Tibial artery (tissue), 4 donors: ENCODE measurements at places on chromosomes 1 and 21.

DNA sequence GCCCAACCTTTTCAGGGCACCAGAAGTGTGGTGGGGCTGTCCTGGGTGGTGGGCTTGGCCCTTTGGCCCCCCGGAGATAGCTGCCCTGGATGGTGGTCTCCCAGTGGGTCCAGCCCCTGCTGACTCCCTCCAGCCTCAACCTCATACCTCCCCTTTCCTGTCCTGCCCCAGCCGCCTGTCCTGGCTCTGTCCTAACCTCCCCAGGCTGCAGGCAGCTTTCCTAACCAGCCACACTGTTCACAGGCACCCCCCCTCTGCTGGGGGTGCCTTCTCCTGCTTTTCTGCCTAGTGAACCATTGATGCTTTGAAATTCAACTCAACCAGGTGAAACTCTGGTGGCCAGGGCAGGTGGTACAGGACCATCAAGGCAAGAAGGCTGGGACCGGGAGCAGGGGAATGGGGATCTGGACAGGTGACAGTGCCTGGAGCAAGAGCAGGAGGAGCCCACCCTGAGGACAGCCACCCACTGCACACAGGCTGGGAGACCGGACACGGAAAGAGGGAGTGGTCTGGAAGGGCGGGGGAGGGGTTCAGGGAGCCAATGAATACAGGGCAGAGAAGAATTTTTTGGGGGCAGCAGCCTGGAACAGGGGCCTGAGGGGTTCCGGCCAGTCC lies 35.9 kb downstream of the RAP1GAP start:
- DNase-seq, result no peak
- no peak overlapping the region for H3K27ac ChIP-seq
- no peaks in the 10 kb centered on the region for H3K36me3 ChIP-seq
- H3K4me1 ChIP-seq, result no peaks in the 10 kb centered on the region
- no peaks in the 10 kb centered on the region for H3K27me3 ChIP-seq
- no peak overlapping the region for H3K4me3 ChIP-seq

DNA sequence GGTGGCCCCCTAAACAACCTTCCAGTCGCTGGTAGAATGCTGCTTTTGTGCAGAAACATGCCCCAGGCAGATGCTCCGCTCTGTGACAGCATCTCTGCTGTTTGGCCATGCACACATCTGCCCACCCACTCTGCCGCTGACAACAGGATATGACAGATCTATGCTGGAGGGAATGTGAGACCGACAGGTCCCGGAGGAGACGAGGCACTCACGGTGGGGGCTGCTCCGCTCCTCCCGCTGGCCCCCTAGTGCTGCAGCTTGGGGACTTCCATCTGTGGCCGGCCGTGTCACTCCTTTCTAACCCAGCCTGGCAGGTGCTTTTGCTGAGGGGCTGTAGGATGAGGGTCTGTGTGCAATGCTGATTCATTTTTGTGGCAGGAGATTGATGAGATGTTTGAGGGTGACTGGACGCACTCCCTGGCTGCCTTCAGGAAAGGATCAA lies 49.1 kb upstream of the DMRTB1 start:
- H3K27me3 ChIP-seq, result no peaks in the 10 kb centered on the region
- DNase-seq, result no peak
- no peaks in the 10 kb centered on the region for H3K36me3 ChIP-seq

- no peak for DNase-seq
- no peaks in the 10 kb centered on the region for H3K27me3 ChIP-seq
- H3K27ac ChIP-seq, result no peak overlapping the region
- H3K4me1 ChIP-seq, result no peaks in the 10 kb centered on the region
- no peaks in the 10 kb centered on the region for H3K36me3 ChIP-seq
Measured at GRCh38 chr1:224647449-224647848, 31.3 kb downstream of the CNIH3 start.

DNA sequence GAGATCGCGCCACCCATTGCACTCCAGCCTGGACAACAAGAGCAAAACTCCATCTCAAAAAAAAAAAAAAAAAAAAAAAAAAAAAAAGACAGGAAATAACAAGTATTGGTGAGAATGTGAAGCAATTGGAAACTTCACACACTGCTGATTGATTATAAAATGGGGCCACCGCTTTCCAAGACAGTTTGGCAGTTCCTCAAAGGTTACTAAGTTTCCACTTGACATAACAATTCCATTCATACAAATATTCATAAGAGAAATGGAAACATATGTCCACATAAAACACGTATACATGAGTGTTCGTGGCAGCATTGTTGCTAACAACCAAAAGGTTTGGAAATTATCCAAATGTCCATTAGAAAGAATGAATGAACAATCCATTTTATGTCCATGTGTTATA lies 26.3 kb downstream of the USP24 start:
- no peaks in the 10 kb centered on the region for H3K27me3 ChIP-seq
- H3K27ac ChIP-seq, result no peak overlapping the region
- no peaks in the 10 kb centered on the region for H3K4me1 ChIP-seq
- DNase-seq, result no peak
- H3K36me3 ChIP-seq, result no peaks in the 10 kb centered on the region

DNA sequence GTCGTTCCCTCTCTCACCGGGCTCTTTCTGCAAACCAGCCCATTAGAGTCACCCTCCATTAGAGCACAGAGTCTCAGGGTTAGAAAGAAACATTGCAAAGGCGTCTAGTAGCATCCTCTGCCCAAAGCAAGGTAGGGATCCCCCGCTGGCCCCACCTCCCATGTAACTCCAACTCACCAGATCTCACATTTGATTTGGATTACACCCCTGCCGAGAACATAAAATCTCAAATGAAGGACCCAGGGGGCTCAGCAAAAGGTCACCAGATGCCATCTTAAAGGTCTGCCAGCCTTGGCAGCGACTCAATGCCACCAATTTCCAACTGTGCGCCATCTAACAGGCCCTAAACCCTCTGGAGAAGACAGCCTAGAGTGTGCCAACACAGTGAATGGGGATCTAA lies 14.1 kb downstream of the C1orf87 start:
- DNase-seq, result no peak
- H3K4me3 ChIP-seq, result no peak overlapping the region
- no peaks in the 10 kb centered on the region for H3K36me3 ChIP-seq
- no peak overlapping the region for H3K27ac ChIP-seq

DNA sequence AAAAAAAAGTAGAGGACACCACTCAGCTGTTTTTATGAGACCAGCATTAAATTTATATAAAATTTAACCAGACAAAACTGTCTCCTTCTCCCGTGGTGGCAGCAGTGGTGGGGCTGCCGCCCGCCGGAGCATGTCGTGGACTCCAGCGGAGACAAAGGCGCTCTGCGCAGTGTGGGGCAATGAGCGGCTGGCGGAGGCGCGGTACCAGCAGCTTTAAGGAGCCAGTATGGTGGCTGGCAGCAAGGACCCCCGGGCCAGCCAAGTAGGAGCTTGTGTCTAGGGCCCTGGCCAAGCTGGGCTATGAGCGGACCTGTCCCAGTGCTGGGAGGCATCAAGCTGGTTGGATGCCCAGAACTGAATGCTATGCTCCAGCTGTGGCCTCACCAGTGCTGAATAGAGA lies 2102.9 kb downstream of the NCAM2 start:
- no peaks in the 10 kb centered on the region for H3K36me3 ChIP-seq
- no peaks in the 10 kb centered on the region for H3K27me3 ChIP-seq
- no peak overlapping the region for H3K27ac ChIP-seq

DNA sequence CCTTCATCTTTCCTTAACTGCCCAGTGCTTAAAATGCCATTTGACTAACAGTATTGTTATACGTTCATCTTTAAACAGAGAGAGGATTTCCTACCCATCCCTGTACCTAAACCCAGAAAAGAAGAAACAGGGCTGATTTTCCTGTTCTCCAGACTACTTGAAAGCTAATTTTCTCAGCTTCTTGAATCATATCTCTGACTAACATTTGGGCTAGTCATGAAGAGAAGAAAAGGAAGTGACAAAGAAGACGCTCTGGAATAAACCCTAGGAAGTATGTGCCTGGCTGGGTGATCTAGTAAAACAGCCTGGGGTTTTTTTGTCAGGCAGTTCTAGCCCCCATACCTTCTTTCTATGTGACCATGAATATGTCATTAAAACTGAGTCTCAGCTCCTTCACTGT lies 44.8 kb upstream of the SGIP1 start:
- H3K27me3 ChIP-seq, result no peaks in the 10 kb centered on the region
- no peaks in the 10 kb centered on the region for H3K4me1 ChIP-seq
- no peak overlapping the region for H3K27ac ChIP-seq
- H3K36me3 ChIP-seq, result no peaks in the 10 kb centered on the region

DNA sequence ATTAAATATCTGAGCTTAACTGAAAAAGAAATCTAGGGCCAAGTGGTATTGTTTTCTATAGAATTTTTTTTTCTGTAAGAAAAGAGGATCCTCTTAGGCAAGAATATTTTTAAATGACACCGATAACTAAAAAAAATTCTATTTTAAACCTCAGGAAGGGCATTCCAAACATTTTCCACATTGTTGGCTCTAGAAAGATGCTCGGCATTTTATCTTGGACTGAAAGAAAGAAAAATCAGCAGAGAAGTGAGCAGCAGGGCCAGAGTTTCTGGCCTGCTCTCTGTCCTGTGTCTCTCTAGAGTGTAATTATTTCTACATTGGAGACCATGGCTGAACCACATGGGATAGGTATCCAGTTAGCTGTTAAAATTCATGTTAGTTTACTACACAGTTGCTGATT lies 192.5 kb upstream of the GREM2 start:
- H3K27ac ChIP-seq, result no peak overlapping the region
- no peak for DNase-seq
- no peak overlapping the region for H3K4me3 ChIP-seq
- no peaks in the 10 kb centered on the region for H3K36me3 ChIP-seq

GRCh38 chr1:178137238-178137637 lies 43.3 kb downstream of the RASAL2 start:
- peaks cover 23% of the 10 kb centered on the region for H3K4me1 ChIP-seq
- H3K36me3 ChIP-seq, result no peaks in the 10 kb centered on the region
- no peak for DNase-seq
- H3K27me3 ChIP-seq, result no peaks in the 10 kb centered on the region

DNA sequence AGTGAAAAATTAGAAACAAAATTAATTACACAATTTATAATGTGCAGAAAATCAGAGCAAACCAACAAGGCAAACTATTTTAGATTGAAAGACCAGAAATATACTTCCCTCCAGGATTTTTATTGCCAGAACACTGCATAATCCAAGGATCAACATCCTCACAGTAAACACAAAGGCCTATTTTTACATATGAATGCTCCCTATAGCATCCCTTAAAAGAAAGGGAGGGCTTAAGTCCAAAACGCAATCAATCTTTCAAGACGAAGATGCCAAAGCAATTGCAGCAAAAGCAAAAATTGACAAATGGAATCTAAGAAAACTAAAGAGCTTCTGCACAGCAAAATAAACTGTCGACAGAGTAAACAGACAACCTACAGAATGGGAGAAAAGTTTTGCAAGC lies 18.6 kb upstream of the CHIA start:
- no peak overlapping the region for H3K27ac ChIP-seq
- DNase-seq, result no peak
- no peaks in the 10 kb centered on the region for H3K27me3 ChIP-seq
- H3K4me1 ChIP-seq, result no peaks in the 10 kb centered on the region
- no peaks in the 10 kb centered on the region for H3K36me3 ChIP-seq
- no peak overlapping the region for H3K4me3 ChIP-seq

- H3K4me3 ChIP-seq, result no peak overlapping the region
- H3K36me3 ChIP-seq, result peaks cover 10% of the 10 kb centered on the region
- H3K27ac ChIP-seq, result no peak overlapping the region
- no peaks in the 10 kb centered on the region for H3K27me3 ChIP-seq
- no peak for DNase-seq
Measured at GRCh38 chr1:214463596-214463995, 87.8 kb downstream of the PTPN14 start.

DNA sequence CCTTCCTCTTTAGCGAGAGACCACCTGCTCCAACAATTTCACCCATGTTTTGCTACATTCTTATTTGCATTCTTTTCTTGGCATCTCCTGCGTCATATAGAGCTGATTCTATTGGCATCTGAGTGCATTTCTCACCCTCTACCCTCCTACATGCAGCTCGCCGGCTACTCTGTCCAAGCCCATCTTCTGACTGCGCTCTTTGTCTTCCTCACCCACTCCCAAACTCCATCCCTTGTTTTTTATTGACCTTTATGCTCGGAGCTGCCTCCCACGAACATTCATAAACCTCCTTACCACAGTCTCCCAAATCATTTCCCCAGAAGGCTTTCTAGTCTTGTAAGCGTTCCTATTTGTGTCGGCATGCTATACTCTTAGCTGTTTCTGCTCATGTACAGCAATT lies 33.6 kb upstream of the FMN2 start:
- DNase-seq, result no peak
- H3K27ac ChIP-seq, result no peak overlapping the region
- no peak overlapping the region for H3K4me3 ChIP-seq
- no peaks in the 10 kb centered on the region for H3K4me1 ChIP-seq
- H3K36me3 ChIP-seq, result no peaks in the 10 kb centered on the region

DNA sequence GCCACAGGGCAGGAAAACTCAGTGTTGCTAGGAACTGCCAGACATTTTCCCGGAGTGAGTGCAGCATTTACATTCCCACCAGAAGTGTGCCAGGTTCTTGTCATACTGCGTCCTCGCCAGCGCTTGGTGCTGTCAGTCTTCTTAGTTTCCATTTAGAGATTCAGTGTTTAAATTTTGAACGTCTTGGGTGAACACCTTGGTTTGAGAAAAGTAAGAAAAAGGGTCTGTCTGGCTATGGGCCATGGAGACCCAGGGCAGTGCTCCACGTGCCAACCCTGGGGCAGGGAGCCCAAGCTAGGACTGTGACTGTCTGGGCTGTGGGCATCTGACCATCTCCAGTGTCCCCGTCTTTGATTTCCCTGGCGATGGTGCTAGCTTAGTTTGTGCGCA lies 16.0 kb downstream of the IBA57 start:
- H3K4me3 ChIP-seq, result no peak overlapping the region
- H3K4me1 ChIP-seq, result no peaks in the 10 kb centered on the region
- H3K36me3 ChIP-seq, result no peaks in the 10 kb centered on the region
- no peaks in the 10 kb centered on the region for H3K27me3 ChIP-seq
- no peak for DNase-seq

- H3K4me1 ChIP-seq, result no peaks in the 10 kb centered on the region
- H3K27me3 ChIP-seq, result no peaks in the 10 kb centered on the region
- no peak overlapping the region for H3K4me3 ChIP-seq
- DNase-seq, result no peak
- no peaks in the 10 kb centered on the region for H3K36me3 ChIP-seq
Measured at GRCh38 chr1:205480349-205480985, 24.0 kb upstream of the CDK18 start.
